ENCODE measurements at places on chromosomes 6 and 20.

- DNase-seq: peak; percentile 96
These were observed 9.6 kb upstream of the IL17A start for GRCh38 chr6:52176550-52176949.

DNA sequence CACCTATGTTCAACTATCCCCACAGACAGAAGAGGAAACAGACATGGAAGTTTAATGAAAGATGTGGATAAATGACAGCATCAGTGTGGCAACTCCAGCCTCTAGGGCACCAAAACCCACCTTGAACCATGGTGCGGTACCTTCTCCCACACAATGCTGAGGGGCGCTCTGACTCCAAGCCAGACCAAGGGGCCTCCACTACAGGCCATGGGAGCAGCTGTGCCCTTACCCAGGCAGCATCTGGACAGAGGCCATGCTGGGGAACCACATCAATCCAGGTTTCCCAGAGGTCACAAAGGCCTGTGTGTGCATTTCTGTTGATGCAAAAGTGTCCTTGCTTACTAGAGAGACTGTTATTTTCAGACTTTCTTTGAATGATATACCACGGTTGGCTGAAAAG is 4.1 kb downstream of the PRR18 start:
- no peak for DNase-seq

GRCh38 chr20:12391099-12391498 is 473.4 kb downstream of the BTBD3 start:
- no peak for DNase-seq

DNA sequence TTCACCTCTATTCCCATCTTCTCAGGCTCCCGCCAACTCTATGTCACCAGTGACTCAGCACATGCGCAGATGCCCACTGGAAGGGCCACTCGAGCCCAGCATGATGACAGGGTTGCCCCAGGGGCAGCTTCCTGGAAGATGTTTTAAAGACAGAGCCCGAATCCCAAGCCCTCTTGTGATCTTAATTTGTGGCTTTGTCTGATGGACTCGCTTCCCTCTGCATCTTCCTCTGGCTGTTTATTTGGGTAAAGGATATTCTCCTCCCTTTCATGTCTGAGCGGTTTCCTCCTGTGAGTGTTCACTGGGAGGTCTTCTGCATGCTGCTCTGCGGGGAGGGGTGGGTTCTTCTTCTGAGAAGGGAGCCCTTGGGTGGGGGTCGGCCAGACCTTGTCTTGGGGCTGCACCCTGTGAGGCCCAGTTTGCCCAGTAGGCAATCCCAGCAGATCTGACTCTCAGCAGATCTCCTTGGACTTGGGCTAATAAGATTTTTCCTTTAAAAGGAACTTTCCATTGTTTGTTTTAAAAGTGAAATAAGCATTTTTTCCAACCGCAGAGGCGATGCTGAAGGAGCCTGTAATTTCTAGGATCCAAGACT is 401.0 kb downstream of the CDC5L start:
- DNase-seq: no peak

DNA sequence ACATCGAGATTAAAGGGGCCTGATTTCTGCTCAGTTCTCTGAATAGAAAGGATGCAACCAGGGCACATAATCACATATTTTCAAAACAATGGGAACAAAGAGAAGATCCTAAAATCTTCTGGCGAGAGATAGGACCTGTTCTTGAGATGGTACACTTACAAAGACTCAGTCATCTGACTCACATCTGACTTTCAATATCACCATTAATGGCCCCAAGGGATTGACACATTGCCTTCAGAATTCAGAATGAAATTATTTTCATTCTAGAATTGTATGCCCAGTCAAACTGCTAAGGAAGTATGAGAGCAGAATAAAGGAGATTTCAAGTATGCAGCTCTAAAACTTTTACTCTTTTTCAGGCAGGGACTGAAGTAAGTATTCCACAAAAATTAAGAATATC is 240.7 kb upstream of the POU3F2 start:
- DNase-seq: no peak

DNA sequence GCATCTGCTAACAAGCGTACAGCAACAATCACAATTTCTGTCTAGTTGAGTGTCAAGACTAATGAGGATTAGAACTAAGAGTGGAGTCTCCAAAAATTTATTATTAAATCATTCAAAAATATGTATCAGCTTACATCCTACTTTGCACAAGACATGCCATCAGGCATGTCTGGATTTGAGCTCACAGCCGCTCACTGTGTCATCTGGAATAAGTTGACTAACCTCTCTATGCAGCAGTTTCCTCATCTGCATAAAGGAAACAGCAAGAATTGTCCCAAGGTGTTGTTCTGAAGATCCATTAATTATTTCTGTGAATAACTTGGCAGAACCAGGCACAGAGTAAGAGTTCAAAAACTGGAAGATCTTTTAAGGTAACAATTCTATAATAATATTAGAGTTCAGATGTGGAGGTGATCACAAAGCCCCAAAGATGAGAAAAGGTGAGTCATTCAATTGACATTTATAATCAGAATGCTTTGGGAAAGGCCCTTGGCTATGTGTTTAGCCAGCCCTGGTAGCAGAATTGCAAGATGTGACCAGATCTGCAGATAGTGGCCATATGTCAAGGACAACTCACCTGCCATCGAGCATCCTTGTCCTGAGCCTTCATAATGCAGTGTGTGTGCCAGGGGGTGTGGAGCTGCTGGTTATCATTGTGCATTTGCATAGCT is 264.0 kb downstream of the FOXA2 start:
- no peak for DNase-seq

DNA sequence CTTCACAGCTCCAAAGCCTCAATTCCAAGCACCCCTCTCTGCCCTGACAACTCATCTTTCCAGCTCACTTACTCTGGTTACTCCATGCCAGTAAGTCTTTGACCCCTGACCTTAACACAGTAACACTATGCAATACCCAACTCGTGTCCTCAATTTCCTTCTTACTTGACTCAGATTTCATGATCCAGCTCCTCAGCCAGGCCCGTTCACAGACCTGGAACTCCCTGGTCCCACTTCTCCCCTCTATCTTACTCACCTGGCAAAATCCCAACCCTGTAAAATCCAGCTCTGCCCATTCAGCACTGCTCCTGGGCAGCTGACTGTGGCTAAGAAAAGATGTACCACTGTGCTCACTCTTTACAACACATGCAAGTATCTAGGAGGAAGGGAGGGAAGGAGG is 7.9 kb downstream of the GNL1 start:
- no peak for DNase-seq

DNA sequence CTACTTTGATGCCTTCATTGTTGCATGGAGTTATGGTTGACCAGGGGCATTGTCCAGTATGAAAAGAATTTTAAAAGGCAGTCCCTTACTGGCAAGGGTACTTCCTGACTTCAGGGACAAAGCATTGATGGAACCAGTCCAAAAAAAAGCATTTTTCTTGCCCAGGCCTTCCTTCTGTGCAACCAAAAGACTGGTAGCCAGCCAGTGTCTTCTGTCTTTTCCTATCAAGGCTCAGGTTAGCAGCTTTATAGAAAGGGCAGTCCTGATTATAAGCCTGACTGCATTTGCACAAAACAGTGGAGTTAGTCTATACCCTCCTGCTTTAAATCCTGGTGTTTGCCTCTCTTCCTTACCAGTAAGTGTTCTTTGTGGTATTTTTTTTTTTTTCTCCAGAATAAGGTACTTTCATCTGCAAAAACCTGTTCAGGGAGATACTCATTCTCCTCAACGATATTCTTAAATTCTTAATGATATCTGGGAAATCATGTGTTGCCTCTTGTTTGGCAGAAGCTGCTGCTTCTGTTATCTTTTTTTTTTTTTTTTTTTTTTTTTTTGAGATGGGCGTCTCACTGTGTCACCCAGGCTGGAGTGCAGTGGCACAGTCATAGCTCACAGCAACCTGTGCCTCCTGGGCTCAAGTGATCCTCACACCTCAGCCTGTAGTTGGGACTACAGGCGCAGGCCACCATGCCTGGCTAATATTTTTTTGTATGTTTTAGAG is 33.9 kb downstream of the SCAF8 start:
- no peak for DNase-seq

DNA sequence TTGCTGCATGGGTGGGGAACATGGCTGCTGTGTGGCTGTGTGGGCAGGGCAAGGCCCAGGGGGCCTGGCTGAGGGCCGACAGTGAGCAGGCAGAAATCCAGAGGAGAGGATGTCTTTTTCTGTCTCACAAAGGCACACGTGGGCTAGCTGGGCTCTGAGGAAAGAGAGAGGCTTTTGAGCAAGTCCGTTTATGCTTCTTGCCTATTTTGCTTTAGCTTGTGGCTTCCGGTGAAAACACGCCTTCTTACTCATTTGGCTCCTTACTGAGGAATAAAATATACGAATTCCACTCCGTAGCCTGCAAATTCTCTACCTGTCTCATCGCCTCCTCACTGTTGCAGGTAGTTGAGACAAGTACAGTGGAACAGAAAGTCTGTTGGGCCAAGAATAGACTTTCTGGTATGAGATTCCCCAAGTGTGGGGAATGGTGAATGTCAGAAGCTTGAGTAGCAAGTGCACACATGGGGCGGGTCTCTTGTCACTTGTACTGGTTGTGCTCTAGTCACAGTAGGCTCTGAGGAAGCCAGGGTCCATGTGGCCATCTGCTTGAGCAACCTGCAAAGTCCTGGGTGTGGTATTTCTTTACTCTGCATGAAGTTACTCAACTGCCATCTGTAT is 28.4 kb downstream of the WRNIP1 start:
- DNase-seq: no peak

DNA sequence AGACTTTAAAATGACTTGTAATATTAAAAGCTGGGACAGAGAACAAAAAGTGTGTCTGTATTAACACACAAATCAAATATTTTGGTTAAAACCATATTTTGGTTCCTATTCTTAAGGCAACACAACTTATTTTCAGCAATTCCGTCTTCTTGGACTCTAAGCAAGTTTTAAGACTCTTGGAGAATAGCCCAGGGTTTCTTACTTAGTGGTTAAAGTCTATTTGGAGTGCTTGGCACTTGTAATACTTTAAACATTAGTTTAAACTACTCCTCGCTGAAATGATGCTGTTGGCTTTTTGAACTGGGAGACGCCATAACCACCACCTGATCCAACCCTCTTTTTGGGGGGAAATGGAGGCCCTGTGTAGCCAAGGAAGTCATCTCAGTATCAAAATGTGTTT is 109.7 kb upstream of the GMDS start:
- DNase-seq: no peak

All from MM.1S (cell line).